AG04449 (cell line): ENCODE measurements at places on chromosomes 2 and 18.
A peak's percentile ranks its signal among the peaks of the same experiment; 100 is the strongest.

GRCh38 chr18:63119647-63120046 is 199.9 kb downstream of the BCL2 start:
- no peak for DNase-seq

DNA sequence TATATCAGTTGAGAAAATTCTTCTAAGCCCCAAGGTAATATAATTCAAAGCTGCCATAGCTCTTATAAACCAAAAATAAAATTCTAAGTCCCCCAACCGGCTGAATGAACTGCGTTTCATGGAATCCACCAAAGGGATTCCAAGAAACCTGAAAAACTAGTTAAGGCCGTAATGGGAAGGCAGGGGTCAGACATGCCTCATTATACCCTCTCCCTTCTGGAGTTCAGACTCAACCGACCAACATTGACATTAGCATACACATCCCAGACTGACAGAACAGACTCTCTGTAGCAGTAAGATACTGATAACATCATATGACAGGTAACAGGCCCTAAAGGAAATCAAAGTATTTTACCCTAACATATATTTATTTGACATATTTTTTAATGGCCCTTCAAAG is 31.4 kb upstream of the PHLPP1 start:
- DNase-seq, result no peak

GRCh38 chr2:48902521-48902920 is 147.0 kb upstream of the LHCGR start:
- no peak for DNase-seq

DNA sequence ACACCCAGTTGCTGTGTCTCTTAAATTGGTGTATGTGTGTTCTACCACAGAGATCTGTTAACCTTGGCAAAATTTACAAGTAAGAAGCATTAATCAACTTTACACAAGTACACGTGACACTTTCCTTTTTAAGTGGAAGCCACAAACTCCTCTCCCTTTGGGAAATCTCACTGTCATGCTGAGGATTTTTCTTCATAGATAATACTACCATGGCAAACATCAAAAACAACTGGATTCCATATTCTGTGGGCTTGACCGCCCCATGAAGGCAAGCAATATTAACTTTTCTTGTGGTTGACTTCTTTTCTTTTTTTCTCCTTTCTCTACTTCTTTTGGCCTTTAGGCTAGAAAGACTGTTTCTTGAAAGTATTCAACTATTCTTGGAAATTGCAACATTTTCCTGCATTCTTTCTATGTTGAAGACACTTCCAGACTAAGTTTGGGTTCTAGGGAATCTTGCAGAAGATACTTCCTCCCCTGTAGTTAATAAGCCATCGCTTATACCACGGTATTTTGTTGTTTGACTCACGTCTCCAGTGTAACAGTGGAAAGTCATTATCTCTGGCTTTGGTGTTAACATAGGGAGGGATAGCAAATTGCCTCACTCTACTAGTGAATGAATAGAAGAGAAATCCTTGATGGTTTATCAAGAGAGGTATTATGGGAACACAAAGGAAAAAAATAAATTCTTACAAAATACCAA is 79.5 kb downstream of the SLC8A1 start:
- DNase-seq, result no peak

GRCh38 chr2:85131116-85131515 is 2.1 kb upstream of the TCF7L1 start:
- no peak for DNase-seq

- no peak for DNase-seq
Observed at GRCh38 chr2:219497495-219498279, 1.0 kb upstream of the GMPPA start.

- DNase-seq, result no peak
Observed at GRCh38 chr2:208479342-208479741, 72.8 kb downstream of the PTH2R start.

GRCh38 chr2:112001136-112001715 is 53.8 kb upstream of the TMEM87B start:
- no peak for DNase-seq

DNA sequence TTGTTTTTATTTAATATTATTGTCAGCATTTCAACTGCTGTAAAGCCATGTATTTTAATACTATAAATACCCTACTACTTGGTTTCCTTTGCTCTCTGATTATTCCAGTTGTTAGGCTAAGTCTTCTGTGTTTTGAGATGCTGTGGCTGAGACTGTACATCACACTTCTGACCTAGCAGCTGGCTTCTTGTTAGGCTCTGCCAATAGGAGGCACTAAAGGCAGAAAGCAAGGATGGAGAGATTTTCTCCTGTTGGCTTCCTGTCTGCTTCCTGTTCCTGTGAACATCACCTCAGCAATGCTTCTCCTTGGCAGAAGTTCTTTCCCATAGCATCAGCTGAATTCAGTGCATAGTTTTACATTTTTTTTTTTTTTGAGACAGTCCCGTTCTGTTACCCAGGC is 68.3 kb upstream of the YPEL5 start:
- DNase-seq, result no peak

DNA sequence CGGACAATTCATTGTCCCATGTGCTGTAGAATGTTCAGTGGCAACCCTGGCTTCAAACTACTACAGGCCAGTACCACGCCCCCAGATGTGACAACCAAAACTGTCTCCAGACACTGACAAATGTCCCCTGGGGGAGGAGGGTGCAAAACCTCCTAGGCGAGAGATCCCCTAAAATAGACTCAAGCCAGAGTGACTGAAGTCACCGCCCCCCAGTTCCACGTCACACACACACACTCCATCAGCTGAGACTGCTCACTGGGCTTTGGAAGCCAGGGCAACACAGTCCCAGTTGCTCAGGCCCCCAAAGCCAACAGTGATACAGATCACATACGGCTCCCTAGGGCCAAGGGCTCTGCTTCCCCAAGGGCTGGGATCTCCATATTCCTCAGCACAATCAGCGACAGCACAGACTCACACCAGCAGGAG is 19.1 kb downstream of the HDAC4 start:
- no peak for DNase-seq

GRCh38 chr2:113198790-113199612 is 25.2 kb downstream of the PSD4 start:
- DNase-seq, result no peak

DNA sequence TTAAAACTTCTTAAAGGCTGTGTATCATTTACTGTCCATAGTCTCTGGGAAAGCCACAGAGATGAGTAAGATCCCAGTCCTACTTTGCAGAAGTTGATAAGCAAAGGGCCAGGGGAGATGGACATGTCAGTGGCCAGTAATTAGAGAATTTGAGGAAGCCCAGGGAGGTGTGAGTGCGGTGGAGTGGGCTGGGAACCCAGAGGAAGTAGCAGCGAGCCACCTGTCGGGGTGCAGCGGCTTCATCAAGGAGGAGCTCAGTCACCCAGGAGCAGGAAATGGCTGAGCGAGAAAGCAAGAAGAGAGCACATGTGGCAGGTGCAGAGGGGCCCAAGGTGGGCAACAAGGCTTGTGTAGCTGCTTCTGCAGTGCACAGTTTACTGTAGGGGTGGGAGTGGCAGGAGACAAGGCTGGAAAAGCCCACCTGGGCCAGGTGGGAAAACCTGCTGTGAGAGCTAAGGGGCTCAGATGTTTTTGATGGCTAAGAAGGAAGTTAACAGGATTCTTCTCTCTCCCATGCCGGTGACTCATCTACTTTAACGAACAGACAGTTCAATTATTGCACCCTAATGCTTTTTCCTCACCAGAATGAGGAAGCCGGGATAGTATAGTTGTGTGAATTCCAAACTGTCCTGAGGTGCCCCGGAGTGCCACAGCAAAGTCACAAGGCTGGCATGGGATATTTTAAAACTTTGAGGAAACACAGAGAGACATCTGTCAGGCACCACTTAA is 34.8 kb upstream of the MGAT5 start:
- no peak for DNase-seq

DNA sequence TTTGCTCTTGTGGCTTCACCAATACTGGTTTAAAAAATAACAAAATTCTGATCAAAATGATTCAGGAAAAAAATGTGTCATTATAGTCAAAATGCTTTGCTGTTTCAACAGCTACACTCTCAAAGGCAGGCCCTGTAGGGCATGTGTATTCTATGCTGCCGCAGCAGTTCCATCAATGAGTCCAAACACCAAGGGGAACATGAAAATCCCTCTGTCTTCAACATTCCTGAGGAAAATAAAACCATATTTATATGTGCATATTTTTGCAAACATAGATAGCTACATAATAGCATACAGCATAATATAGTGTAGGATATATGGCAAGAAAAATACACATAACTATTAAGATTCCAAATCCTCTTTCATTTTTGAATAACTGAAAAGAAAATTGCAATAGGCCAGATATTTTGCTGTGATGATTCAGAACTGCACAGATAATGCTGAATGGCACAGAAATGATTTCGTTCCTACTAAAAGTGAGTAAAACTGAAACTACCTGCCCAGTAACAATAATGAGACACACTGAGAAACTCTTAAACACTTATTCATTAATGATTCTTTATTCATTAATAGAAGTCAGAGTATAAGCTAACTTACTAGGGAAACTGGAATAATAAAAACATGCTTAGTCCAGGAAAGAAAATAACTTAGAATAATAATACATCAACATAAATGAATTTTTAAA is 343.8 kb downstream of the SUCLG1 start:
- no peak for DNase-seq

DNA sequence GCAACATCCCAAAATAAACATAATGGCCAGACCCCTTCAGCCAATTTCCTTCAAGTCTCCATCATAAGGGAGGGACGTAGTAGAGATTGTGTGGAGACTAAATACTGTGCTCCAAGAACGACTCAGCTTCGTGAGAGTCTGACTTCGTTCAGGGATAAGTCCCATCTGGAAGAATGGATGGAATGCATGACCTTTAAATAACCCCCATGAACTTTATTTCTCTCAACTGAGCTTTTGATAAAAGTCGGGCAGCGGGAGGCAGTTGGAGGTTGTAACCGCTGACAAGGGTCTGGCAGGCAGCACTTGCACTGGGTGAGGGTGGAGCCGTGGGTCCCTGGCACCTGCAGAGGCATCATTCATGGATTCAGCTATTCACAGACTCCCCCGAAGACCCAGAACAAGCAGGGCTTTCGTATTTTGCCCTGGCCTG is 115.9 kb downstream of the ZFP36L2 start:
- DNase-seq, result peak; percentile 55

- DNase-seq, result no peak
Observed at GRCh38 chr2:108128249-108128648, 111.5 kb upstream of the SULT1C3 start.

- DNase-seq, result no peak
Observed at GRCh38 chr2:159753797-159754196, 41.5 kb downstream of the MARCHF7 start.

DNA sequence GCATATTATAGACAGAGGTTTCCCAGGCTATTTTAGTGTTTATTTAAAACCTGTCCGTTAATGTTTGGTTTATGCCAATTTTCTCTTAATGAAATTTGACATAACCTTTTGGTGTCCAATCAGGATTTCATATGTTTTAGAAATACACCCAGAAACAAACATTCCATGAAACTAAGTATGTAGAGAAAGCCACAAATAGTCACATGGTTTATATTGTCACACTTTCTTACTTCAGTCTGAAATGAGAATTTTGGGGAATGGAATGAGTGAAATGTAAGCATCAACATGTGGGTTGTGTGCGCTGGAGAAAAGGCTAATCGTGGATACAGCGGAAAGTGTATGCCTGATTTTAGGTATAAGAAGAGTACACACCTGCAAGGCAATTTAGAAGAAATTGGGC is 277.0 kb upstream of the RAB12 start:
- no peak for DNase-seq

GRCh38 chr2:228699888-228700287 is 518.4 kb upstream of the SPHKAP start:
- DNase-seq, result no peak

DNA sequence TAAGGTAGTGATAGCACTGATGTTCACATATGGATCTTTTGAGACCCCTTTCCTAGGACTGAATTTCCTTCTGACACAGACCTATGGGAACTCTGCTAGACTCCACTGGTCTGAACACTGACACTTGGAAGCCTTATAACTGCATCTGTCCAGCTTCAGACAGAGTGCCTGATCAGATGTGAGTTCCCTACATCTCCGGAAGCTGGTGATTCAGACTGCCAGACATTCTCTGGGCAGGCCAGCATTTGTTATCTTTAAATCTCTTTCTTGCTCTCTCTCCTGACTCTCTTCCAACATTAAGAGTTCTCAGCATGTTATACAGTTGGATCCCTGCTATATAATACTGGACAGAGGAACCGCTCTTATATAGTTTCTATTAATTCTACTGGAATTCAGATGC is 408.5 kb downstream of the ZEB2 start:
- DNase-seq, result peak; percentile 83

DNA sequence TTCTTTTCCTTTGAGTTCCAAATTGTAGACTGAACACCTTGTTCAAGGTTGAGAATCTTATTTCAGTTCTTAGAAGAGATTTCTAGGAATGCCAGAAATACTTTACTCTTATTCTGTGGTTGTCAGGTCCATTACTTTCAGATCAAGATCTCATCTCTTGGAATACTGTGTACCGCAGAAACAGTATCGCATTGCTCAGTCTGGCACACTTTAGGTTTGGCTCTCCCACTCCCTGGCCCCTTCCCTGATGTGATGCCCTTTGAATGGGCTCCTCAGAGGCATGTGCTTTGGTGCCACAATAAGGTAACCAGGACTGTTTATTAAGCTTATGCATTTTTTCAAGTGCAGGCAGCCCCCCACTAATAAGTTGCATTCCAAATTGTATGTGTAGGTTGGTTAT is 244.7 kb upstream of the FOSL2 start:
- DNase-seq, result no peak

GRCh38 chr18:75124551-75124950 is 84.4 kb downstream of the PTGR3 start:
- no peak for DNase-seq

DNA sequence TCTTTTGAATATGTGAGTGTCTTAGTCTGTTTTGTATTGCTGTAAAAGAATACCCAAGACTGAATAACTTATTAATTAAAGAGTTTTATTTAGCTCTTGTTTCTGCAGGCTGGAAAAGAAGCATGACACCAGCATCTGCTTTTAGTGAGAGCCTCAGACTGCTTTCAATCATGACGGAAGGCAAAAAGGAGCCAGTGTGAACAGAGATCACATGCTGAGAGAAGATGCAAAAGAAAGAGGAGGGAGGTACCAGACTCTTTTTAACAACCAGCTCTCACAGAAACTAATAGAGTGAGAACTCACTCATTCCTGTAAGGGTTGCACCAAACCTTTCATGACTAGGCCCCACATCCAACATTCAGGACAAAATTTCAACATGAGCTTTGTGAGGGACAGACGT is 101.6 kb upstream of the HNMT start:
- DNase-seq, result no peak

DNA sequence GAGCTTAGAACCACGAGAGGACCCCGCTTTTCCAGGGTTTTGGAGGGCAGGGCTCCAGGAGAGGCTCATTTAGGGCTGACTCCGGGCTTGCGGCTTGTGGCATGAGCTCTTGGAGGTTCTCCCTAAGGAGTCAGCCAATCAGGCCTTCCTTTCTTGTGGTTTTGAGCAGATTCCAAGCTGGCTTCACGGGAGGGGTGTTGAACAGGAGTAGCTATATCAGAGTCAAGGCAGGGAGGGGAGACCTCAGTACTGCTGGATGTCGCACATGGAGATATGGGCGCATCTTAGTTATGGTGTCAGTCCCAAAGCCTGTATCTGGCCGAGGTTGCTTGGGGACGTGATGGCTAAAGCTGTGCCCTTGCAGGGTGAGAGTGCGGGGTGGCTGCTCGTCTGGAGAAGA is 98.6 kb downstream of the AGAP1 start:
- no peak for DNase-seq
